CD4-positive, CD25-positive, alpha-beta regulatory T cell (primary cell): ENCODE measurements at places on chromosomes 1 and 21.

- no peak for DNase-seq
Observed at GRCh38 chr21:28444111-28444510, 548.6 kb downstream of the LTN1 start.

GRCh38 chr1:203676455-203676854 is 49.8 kb downstream of the ATP2B4 start:
- DNase-seq = no peak

- DNase-seq = no peak
Observed at GRCh38 chr21:40985370-40985769, 138.4 kb upstream of the DSCAM start.

GRCh38 chr1:80468356-80468755 is 1332.4 kb upstream of the ADGRL2 start:
- DNase-seq = no peak

DNA sequence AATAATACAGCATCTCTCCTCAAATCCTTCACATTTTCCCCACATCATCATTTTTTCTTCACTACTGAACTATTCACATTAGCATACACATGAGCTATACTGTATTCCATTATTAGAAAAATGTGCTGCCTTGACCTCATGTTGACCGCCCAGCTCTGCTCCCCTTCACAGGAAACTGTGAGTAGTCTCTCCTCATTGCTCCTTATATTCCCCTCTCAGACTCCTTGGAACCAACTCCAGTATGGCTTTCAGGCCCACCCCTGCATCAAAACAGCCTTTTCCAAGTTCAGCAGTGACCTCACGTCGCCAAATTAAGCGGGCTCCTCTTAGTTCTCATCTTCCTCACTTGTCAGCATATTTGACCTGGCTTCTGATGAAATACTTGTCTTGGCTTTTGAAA is 59.2 kb upstream of the SPAG17 start:
- DNase-seq = no peak

GRCh38 chr1:68322837-68323687 is 90.7 kb upstream of the WLS start:
- no peak for DNase-seq

- no peak for DNase-seq
Observed at GRCh38 chr1:27372808-27373690, 1.6 kb downstream of the FCN3 start.

- DNase-seq = no peak
Observed at GRCh38 chr21:41397471-41397891, 28.6 kb upstream of the MX1 start.

DNA sequence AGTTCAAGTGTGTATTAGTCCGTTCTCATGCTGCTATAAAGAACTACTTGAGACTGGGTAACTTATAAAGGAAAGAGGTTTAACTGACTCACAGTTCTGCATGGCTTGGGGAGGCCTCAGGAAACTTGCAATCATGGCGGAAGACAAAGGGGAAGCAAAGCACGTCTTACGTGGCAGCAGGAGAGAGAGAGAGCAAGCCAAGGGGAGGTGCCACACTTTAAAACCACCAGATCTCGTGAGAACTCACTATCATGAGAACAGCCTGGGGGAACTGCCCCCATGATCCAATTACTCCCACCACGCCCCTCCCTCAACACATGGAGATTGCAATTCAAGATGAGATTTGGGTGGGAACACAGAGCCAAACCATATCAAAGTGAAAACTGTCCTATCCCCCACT is 4.1 kb upstream of the MIS18A start:
- DNase-seq = no peak

DNA sequence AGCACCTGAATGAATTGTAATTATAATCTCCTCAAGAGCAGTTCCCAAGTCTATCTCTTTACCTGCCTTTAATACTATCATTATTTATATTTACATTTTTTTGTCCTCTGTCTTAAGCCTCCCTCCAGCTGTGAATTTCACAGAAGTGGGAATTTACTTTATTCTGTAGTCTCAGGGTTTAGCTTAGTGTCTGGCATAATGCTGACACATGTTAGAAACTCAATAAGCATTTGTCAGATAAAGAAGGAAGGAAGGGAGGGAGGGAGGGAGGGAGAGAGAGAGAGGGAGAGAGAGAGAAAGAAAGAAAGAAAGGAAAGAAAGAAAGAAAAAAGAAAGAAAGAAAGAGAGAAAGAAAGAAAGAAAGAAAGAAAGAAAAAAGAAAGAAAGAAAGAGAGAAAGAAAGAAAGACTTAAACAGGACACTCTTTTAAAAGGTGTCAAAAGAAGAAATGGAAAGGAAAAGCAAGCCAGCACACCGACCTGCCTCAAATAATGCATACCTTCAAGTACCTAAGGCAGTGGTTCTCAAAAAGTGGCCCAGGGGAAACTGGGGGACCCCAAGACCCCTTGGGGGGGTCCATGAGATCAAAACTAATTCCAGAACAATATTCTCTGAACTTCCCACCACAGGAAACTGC is 1.8 kb upstream of the PGLYRP4 start:
- no peak for DNase-seq

DNA sequence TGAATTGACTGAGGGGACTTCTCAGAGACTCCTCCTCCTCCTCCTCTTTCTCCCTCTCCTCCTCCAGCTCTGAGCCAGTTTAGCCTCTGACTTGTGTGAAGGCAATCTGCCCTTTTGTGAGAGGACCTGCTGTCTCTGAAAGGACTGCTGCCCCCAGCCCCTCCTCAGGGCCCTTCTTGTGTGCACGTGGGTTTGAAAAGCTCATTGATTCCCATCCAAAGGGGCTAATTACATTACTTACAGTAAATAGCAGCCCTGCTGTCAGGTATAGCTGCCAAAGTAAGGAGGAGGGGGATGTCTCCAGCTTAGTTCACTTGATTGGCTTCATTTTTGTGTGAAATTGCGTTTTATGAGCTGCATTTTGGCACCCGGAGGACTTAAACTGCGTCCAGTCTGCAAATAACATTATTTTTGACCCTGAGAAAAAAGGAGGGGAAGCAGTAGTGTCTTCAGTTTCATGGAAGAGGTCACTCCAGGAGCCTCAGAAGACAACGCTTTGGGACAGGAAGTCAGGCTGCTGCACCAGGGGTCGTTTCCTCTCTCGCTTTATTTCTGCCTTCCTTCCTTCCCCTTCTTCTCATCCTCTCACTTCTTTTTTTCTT is 1.8 kb upstream of the LHX9 start:
- no peak for DNase-seq
